ENCODE measurements at places on chromosomes 1 and 21. TPM values are rescaled to one million over a fixed set of nuclear protein-coding genes. Genes with fewer than 3 reads are reported as not detected.

The OLFML2B gene
- polyA plus RNA-seq = 1.4 TPM

The CCDC24 gene
- 2.7 TPM for polyA plus RNA-seq

The FAM151A gene
- not detected for polyA plus RNA-seq

The KRTAP19-3 gene
- polyA plus RNA-seq = not detected

The LMOD1 gene
- not detected for polyA plus RNA-seq

DNA sequence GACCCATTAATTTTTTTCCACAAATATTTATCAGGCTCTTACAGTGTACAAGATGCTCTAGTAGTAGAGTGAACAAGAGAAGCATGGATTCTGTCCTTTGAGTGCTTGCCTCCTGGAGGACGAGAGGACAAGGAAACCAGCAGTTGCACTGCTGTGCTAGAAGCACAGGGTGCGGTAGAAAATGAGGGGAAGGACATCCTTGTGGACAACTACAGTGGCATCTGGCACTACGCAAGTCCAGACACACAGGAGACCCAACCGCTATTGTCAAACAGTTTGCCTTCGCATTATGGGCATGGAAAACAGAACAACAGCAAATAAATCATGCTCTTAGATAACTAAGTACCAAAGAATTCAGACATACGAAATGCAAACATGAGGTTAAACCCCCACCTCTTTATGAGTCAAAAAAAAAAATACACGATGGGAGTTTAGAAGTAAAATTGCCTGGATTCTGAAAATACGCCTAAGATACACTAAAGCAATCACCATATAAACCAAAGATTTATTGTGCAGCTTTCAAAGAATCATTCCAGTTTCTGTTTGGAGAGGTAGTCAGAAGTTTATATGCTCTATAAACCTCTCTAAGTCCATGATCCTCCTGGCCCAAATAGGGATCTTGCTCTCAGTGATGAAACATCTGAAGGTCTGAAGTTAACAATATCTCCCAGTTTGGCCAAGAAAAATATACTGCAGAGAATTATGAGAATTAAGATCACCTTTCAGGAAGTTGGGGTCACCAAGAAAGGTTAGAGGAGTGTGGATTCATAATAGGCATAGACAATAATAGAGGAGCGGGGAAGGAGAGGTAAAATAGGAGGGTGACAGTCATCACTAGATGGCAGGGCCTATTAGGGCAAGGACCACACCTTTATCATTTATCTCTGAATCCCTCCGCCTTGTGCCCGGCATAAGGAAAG is 307.8 kb downstream of the NFIA start:
- H3K4me3 ChIP-seq = no peak overlapping the region
- no peak overlapping the region for H3K27ac ChIP-seq
- no peaks in the 10 kb centered on the region for H3K27me3 ChIP-seq
- H3K4me1 ChIP-seq = no peaks in the 10 kb centered on the region
- DNase-seq = no peak

- no peak for DNase-seq
- H3K4me1 ChIP-seq = no peaks in the 10 kb centered on the region
- H3K27ac ChIP-seq = no peak overlapping the region
Measured at GRCh38 chr1:57142999-57143398, 177.2 kb upstream of the C8B start.

GRCh38 chr1:41674522-41674921 is 190.0 kb upstream of the EDN2 start:
- peaks cover 39% of the 10 kb centered on the region for H3K4me1 ChIP-seq
- DNase-seq = no peak
- no peak overlapping the region for H3K4me3 ChIP-seq
- H3K27ac ChIP-seq = no peak overlapping the region

GRCh38 chr1:93522721-93523120 is 74.8 kb downstream of the FNBP1L start:
- no peak for DNase-seq
- no peak overlapping the region for H3K27ac ChIP-seq
- H3K4me3 ChIP-seq = no peak overlapping the region

DNA sequence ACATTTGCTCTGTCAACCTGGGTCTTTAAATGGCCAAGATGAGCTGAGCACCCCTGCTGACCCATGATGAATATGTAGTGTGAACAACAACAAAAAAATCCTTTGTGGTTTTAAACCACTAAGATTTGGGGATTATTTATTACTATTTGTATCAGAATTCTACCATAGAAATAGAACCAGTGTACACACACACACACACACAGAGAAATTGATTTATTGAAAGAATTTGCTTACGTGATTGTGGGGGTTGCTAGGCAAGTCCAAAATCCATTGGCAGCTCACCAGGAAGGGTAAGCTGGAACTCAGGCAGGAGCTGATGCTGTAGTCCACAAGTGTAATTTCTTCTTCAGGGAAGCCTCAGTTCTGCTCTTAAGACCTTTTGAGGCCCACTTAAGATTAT is 82.5 kb upstream of the MAP1LC3C start:
- H3K27me3 ChIP-seq = no peaks in the 10 kb centered on the region
- no peaks in the 10 kb centered on the region for H3K36me3 ChIP-seq
- H3K4me1 ChIP-seq = no peaks in the 10 kb centered on the region
- H3K27ac ChIP-seq = no peak overlapping the region
- H3K4me3 ChIP-seq = no peak overlapping the region

DNA sequence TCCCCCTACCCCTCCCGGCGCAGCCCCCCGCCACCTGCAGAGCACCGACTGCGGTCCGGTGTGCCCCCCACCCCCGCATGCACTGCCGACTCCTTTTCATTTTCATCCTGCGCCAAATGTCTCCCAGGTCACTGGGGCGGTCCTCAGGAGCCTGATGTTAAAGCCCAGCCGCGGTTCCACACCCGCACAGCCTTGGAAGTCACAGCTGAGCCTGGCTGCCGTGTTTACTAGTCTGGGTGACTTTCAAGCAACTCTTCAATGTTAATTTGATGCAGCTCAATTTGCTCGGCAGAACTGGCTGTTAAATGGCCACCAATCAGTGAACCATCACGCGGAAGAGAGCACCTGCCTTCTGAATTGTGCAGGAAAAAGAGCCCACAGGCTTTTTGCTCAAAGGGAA is 27.2 kb downstream of the THAP3 start:
- no peak overlapping the region for H3K27ac ChIP-seq
- peaks cover 34% of the 10 kb centered on the region for H3K36me3 ChIP-seq
- H3K4me3 ChIP-seq = no peak overlapping the region
- no peak for DNase-seq

- H3K4me3 ChIP-seq = peak overlapping the region; percentile 34
- peak; percentile 90 for DNase-seq
- no peaks in the 10 kb centered on the region for H3K27me3 ChIP-seq
- H3K4me1 ChIP-seq = peaks cover 95% of the 10 kb centered on the region
- peak overlapping the region; percentile 59 for H3K27ac ChIP-seq
Measured at GRCh38 chr1:40059338-40059959, 18.9 kb downstream of the CAP1 start.

The ITLN1 gene
- 1.2 TPM for polyA plus RNA-seq

The C1orf56 gene
- 0.62 TPM for polyA plus RNA-seq

DNA sequence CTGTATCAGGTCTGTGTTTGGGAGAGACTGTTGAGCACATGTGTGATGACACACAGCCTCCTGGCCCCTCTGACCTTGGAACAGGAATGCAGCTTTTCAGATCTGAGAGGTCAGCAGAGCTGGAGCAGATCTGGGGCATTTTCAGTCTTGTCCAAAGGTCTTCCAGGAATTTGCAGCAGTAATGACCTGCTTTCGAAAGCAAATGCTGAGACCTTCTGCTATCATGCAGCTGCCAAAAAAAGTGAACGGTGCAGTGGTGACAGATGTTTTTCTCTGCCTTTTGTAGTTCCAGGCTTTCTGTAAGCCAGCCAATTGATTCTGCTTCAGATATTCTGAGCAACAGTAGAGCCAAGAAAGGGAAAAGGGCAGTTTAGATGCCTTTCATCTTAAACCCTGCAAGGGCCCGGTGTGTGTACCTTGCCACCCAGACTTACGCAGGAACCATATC is 137.8 kb upstream of the COA6 start:
- no peaks in the 10 kb centered on the region for H3K36me3 ChIP-seq
- DNase-seq = no peak
- H3K4me1 ChIP-seq = no peaks in the 10 kb centered on the region
- H3K27ac ChIP-seq = no peak overlapping the region
- H3K27me3 ChIP-seq = peaks cover 4% of the 10 kb centered on the region

GRCh38 chr1:172498857-172499256 is 34.1 kb upstream of the SUCO start:
- H3K4me3 ChIP-seq = no peak overlapping the region
- no peaks in the 10 kb centered on the region for H3K27me3 ChIP-seq
- H3K4me1 ChIP-seq = peaks cover 43% of the 10 kb centered on the region

DNA sequence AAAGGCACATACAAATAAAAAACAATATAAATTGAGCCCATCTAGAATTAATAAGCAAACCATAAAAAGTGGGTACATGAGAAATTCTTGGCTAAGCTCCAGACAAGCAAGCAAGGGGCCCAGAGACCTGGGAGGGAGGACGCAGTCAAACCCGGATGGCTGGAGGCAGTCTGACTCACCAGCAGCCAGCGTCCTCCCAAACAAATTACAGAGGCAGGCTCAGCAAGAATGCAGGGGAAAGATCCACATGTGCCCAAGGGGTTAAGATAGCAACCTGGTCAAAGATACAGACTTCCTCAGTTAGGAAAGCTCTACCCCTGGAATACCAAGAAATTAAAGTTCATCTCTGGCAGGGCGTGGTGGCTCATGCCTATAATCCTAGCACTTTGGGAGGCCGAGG is 7.4 kb upstream of the TIAM1 start:
- no peak for DNase-seq
- H3K4me3 ChIP-seq = no peak overlapping the region
- peaks cover 3% of the 10 kb centered on the region for H3K27me3 ChIP-seq
- H3K27ac ChIP-seq = no peak overlapping the region
- H3K36me3 ChIP-seq = no peaks in the 10 kb centered on the region
- H3K4me1 ChIP-seq = no peaks in the 10 kb centered on the region

DNA sequence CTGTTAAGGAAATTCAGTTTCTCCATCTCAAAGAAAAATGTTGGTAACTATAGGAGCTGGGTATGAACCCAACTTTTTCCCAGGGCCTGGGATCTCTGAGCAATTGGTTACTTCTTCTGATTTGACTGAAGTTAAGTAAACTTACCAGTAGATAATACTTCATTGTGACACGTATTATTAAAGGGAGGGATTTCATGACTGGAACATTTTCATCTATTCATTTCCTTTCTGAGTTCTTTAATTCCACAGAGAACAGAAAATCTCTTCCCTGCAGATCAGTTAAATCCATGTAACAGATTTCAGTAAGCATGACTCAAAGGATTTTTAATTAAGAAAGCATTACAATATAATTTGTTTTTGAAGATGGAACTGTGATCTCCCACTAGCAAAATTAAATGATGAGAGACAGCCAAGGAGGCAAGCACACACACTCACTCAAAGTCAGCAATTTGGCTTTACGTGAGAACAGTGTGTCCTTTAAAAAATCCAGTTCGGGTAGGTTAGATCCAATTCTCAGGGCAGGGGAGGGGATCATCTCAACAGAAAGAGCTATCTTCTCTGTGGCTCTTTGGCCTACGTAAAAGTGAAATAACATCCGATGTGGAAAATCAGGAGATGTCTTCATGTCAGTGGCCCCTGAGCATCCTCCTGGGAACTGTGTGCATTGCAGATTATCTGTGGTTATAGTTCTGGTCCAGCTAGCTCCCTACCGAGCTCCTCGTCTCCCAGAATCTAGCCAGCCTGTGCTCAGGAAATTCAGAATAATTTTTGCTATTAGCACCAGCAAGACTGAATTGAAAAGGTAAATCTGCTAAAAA is 10.8 kb upstream of the MYOC start:
- no peak overlapping the region for H3K27ac ChIP-seq
- no peaks in the 10 kb centered on the region for H3K27me3 ChIP-seq
- H3K36me3 ChIP-seq = no peaks in the 10 kb centered on the region
- H3K4me1 ChIP-seq = no peaks in the 10 kb centered on the region
- no peak for DNase-seq

DNA sequence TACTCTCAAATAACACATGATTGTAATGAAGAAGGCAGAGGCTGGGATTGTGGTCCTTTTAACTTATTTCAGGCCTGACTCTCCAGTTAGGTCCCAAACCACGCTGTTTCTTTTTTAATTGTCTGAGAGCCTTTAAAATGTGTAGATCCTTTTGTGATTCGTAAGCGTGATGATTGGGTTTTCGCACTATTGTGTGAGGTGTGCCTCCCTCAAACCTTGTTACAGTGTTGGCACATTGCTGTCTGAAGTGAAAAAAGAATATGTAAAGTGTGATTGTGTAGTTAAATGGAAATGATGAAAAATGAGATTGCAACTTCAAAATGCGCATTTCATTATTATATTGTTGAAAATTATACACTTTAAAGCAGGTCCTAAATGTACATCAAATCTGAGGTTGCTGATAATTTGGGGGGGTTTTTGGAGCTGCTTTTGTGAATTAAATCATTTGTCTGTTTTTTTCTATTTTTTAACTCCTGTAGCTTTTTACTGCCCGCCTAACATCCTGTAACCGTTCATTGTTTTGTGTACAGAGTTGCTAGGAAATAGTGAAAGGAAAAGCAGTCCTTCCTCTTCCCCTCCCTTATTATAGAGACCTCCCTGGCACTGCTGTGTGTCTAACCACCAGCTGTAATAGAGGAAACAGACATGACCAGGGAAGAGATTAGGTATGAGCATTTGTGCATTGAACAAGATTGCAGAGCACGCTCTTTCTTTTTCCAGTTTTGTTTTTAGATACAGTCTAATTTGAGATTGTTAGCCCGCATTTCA is 43.3 kb downstream of the IARS2 start:
- no peak overlapping the region for H3K27ac ChIP-seq
- no peak overlapping the region for H3K4me3 ChIP-seq
- no peak for DNase-seq
- H3K4me1 ChIP-seq = no peaks in the 10 kb centered on the region
- H3K27me3 ChIP-seq = no peaks in the 10 kb centered on the region

- peaks cover 16% of the 10 kb centered on the region for H3K36me3 ChIP-seq
- no peak overlapping the region for H3K4me3 ChIP-seq
- H3K27me3 ChIP-seq = no peaks in the 10 kb centered on the region
- peaks cover 56% of the 10 kb centered on the region for H3K4me1 ChIP-seq
- no peak for DNase-seq
Measured at GRCh38 chr1:226723657-226724532, 15.2 kb downstream of the ITPKB start.

The MIXL1 gene
- not detected for polyA plus RNA-seq

The GPR3 gene
- polyA plus RNA-seq = 2.7 TPM

GRCh38 chr21:25334046-25334730 is 273.1 kb downstream of the MRPL39 start:
- H3K36me3 ChIP-seq = no peaks in the 10 kb centered on the region
- no peaks in the 10 kb centered on the region for H3K27me3 ChIP-seq
- H3K27ac ChIP-seq = no peak overlapping the region
- H3K4me3 ChIP-seq = no peak overlapping the region
- no peaks in the 10 kb centered on the region for H3K4me1 ChIP-seq
- no peak for DNase-seq

GRCh38 chr1:227941509-227942020 is 6.2 kb downstream of the WNT9A start:
- peaks cover 2% of the 10 kb centered on the region for H3K27me3 ChIP-seq
- DNase-seq = no peak
- peaks cover under 1% of the 10 kb centered on the region for H3K4me1 ChIP-seq
- H3K4me3 ChIP-seq = no peak overlapping the region

The NBPF10 gene
- polyA plus RNA-seq = 0.10 TPM

The SRGAP2C gene
- 3.7 TPM for polyA plus RNA-seq

DNA sequence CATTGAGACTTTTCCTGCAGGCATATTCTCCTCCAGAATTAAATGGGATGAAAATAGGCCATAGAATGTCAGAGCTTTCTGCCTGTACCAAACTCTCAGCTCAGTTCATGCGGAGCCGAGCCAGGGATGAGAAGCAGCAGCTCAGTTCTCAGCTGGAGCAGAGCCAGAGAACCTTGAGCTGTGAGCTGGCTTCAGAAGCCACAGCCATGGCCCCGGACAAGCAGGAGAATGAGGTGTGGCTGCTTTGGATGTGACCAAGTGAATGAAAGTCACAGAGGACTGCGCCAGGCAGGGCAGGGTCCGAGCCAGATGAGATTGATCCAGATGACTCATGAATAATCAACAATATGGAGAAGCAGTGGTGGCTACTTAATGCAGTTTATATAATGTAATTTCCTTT is 633.8 kb downstream of the NCAM2 start:
- DNase-seq = no peak
- no peaks in the 10 kb centered on the region for H3K36me3 ChIP-seq
- H3K27me3 ChIP-seq = no peaks in the 10 kb centered on the region

All from CD14-positive monocyte (primary cell).